ENCODE measurements at places on chromosomes 2 and 18.
A peak's percentile ranks its signal among the peaks of the same experiment; 100 is the strongest.

DNA sequence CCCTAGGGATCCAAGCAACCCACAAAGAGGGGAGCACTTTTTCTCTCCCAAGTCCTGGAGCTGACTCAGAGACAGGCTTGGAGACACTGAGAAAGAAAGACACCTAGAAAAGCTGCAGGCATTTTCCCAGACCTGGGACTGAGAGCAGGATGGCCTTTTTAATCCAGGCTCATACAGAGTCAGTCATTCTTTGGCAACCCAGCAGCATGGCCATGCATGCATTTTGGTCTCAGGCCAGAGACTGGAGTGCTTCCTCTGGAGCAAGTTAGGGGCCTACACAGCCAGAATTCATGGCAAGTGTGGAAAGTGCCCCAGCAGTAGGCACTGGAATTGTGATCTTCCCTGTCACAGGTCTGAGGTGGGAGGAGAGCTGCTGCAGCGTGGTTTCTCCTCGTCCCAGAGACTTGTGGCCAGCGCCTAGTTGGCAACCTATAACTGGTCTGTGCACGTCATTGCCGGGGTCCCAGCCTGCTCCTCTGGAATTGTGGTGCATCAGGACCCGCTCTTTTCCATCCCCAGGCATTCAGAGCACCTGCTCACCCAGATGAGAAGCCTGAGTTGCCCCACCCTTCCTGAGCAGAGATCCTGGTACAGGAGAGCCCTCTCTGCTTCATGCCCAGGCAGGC, 231.9 kb upstream of the RAB6C start:
- DNase-seq: no peak

DNA sequence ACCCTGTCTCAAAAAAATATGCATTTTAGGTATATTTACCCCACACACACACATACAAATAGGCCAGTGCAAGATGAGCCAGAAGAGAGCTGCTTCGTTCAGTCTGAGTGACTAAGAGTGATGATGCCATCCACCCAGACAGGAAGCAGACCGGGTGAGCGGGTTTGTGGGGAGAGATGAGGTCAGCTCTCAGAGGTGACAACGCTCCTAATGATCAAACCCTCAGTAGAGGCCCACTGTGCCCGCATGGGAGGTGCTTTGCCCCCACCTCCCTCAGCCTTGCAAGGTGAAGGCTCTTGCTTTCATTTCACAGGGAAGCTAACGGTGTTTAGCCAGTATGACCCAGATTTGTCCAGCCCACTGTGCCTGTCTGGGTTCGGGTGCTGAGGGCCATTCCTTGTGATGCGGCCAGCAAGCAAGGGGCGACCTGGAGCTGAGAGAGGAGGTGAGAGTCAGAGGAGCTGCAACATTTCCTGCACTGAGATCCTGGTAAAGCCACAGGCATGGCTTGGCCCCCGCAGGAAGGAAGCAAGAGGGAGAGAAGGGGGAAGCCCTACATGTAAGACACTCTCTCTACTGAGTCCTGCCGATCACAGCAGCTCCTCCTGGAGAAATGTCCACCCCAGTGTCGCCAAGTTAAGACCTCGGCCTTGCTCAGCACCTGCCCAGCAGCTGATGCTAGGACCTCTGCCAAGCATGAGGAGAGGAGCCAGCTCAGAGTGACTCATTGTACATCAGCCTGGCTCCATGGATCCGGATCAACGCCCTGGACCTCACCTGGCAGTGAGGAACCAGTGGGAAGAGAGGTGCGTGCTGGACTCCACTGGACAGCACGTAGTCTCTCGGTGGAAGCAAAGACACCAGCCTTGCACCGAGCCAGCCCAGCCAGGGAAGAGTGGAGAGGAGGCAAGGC, 37.0 kb downstream of the NIFK start:
- DNase-seq: peak; percentile 80

DNA sequence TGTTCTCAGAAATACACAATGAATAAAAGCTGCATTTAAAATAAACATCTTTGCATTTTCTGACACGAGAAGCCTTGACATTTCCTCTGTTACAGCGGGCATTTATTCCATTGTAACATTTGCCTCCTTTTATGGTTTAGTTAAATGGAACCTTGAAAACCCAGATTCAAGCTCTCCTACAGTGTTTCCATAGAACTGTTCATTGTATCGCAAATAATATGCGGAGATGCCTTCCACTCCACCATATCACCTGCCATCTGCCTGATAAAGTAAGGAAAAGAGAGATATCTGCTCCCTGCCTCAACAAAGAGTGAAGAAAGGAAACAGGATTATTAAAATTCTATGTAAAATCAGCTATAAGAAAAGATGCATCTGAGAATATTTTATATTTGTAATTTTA, 69.8 kb downstream of the CDH19 start:
- DNase-seq: no peak

DNA sequence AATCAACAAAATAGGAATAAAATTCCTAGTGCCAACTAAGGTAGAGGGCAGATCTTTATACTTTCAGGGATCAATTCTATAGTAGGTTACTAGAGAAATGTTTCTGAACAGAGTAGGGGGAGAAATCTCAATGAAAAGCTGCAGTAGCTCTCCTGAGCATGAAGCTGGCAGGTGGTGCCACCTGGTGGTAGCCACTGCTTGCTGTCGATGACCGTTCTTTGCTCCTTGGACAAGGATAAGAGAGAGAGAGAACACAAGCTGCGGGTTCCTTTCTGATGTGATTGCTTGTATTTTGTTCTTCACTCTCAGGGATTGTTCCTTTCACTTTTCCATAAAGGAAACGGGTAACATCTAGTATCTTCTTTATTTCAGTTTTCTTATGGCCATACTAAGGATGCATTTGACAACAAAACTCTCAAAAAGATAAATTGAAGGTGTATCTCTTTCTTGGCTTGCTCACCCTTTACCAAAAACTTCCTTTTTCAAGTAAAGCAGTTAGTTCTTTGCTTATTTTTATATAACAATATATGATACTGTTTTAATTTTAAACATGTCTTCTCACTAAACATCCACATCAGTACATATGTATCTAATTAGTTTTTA, 18.6 kb upstream of the MRPL19 start:
- DNase-seq: peak; percentile 66

DNA sequence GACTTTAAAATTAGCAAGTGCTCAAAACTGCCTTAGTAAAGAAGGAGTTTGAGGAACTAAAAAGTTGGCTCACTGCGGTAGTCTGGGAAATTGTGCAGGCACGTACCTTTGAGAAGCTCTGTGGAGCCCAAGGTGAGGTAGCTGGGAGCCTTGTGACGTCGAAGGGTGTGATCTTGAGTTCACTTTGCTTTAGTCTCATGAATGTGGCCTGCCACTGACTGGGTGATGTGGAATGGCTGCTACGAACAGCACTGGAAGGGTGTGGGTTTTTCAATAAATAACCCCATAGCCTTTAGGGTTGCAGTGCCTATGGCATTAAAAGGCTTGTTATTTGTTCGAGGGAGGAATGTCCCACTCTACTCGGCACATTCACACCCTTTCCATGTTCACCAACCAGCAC, 312.3 kb downstream of the PRKCE start:
- DNase-seq: no peak

DNA sequence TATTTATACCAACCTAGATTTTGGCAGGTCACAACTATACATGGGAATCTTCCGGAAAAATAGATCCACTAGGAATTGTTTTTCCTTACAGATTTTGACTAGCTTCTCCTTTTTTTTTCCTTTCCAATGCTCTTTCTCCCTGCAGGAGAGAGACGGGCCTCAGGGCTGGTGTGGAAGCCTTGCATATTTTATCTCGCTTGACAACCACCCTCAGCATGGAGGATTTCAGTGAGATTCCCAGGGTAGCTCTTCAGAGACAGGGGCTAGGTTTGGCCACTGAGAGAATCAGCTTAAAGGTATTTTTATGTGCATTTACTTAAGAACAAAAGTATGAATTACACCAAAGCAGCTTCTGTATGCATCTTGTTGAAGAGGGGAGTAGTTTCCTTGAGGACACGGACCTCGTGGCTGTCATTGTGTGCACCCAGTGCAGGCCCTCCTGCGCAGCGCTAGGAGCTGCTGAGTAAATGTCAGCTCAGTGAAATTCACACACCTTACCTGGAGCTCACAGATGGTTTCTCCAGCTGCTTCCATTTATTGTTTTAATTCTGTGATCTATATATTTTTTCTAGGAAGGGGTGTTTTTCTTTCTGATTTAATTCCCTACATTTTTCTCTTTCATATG, 54.4 kb downstream of the TRAPPC12 start:
- no peak for DNase-seq
